ENCODE measurements at places on chromosomes 4 and X.

DNA sequence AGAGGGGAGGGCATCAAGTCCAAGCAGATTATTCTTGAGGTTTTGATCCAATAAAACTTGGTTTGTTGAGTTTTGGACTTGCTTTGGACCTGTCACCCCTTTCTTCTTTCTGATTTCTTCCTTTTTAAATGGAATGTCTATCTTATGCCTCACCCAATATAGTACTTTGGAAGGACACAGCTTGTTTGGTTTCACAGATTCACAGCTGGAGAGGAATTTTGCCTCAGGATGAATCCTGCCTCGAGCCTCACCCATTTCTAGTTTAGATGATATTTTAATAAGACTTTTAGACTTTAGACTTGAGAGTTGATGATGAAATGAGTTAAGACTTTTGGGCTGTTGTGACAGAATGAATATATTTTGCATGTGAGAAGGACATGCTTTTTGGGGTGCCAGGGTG, 136.9 kb upstream of the PDE5A start:
- DNase-seq = no peak

- no peak for DNase-seq
Observed at GRCh38 chr4:85610450-85610849, 135.5 kb downstream of the ARHGAP24 start.

- DNase-seq = no peak
Observed at GRCh38 chr4:48403779-48404178, 62.5 kb downstream of the SLAIN2 start.

DNA sequence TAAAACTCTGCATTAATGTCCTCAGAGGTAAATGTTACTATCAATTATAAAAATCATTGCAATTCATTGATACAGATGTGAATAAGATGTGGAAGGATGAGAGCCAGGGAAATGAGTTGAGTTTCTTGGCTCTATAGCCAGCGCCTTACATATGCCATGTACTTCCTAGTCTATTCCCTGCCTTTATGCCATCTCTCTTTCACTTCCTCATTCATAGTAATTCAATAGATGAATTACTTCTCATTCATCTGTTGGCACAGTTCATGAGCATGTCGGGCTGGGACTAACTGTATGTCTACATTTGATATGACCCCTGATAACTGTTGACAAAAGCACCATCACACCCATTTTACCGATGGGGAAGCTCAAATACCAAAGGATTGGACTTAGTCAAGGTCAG, 55.7 kb downstream of the LNX1 start:
- DNase-seq = no peak

GRCh38 chr4:120874792-120875774, 47.4 kb downstream of the PRDM5 start:
- DNase-seq = no peak

DNA sequence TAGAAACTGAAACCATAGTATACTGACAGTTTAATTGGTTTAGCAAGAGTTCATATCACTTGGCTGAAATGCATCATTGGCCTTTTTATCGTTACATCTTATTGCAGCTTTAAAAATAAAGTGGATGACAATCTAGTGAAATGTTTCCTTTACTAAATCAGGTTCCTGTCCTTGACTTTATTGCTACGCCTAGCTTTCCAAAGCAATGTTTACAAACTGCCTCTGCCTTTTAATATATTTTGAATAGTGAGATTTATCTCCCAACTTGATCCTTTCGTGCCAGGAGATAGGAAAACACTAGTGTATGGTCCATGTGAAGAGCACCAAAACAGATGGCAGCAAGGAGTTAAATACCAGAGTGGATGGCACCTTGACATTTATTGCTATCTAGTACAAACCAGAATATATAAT, 67.0 kb downstream of the GPC3 start:
- no peak for DNase-seq

GRCh38 chrX:132023896-132024386, 839 bp downstream of the STK26 start:
- peak; percentile 34 for DNase-seq

DNA sequence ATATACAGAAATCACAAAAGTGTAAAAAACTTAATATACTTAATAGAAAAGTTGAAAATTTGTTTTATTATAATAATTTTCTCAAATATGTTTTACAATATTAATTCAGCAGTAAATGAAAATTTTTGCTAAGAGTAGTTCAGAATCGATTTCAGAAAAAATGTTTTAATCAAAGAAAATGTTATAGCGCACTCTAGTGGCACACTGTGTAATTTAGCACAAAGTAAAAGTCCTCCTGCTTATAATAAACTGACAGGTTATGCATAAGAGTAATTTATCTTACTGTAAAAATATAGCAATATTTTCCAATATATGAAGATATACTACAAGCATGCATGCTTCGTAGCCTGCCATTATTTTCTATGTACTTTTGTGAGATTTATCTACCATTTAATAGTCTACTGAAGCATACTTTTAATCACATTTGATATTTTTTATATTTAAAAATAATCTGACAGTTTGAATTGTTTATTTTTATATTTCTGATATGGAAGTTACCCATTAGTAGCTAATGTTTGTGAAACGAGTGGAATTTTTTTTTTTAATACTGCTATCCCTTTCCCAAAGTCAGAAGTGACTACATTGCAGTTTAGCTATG, 217.9 kb upstream of the KLHL4 start:
- no peak for DNase-seq

DNA sequence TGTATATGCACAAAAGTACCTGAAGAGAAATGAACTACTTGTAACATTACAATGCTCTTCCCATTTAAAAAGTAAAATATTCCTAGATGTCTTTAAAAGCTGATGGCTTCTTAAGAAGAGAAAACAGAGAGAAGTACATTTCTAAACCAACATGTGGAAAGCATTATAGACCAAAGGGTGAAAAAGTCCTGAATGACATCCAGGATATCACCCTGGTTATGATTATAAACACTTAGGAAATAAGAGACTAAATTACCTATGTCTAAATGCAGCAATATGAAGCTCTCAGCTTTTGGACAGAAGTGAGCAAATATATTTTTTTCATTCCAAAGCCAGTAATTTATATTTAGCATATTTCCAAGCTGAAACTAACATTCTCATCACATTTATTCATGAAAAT, 21.7 kb upstream of the EGFL6 start:
- DNase-seq = no peak

- DNase-seq = no peak
Observed at GRCh38 chrX:47649271-47649670, 1.1 kb downstream of the ELK1 start.

- DNase-seq = no peak
Observed at GRCh38 chr4:80307774-80308465, 27.6 kb upstream of the CFAP299 start.

DNA sequence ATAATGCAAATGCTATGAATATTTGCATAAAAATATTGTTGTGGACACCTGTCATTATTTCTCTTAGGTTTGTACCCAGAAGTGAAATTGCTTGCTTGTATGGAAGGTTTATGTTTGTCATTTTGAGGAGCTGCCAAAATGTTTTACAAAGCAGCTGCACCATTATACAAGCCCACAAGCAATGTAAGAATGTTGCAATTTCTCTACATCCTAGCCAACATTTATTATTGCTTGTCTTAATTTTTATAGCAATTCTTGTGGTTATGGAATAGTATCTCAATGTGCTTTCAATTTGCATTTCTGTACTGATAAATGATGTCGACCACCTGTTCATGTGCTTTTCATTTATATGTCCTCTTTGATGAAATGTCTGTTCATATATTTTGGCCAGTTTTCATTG, 18.7 kb upstream of the RBMX start:
- no peak for DNase-seq

GRCh38 chrX:145393702-145394235, 146.5 kb downstream of the SPANXN1 start:
- DNase-seq = no peak

DNA sequence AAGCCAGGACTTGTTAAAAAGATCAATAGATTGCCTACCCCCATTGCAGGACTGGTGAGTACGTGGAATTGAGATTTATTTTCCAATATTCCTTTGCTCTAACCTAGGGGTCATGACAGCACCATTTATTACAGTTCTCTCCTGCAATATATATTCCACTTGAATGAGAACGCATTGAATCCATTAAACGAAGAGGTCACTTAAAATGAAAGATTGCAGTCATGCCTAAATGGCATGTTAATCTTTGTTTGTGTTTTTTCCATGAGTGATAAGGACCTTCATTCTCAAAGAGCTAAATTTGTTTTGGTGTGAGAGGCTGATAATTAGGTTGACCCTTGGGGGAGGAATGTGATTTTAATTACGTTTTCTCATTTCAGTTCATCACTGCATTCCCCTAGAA, 13.5 kb upstream of the LIMCH1 start:
- DNase-seq = no peak

DNA sequence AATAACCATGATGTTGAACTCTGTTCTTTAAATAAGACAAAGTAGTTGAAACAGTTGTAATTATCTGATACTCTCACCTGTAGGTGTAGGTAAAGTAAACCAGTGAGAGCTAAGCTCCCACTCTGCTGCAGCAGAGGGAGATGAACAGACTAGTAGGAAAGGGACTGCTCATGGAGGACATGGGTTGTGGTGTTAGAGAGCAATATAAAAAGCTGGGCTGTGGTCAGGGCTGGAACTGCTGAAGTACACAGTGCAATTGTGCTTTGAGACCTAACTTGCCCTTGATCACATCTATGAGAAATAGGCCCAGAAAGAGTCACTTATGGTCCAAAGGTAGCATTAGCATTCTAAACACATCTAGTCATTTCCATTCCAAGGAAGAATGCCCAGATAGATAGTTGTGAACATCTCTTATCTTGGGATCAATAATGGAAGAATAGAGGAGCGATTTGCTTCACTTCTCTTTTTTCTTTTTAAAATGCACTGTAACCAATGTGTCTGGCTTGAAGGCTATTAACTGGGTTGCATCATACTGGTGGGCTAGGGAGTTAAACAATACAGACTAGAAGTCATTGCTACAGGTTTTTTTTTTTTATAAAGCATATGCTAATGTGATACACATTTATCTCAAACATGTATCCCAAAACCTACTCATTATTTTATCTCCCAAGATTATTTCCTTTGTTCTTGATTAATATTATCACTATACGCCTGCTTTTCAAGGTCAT, 251.3 kb upstream of the CENPE start:
- DNase-seq = no peak

GRCh38 chr4:53943345-53944085, 120.9 kb downstream of the CHIC2 start:
- DNase-seq = no peak

DNA sequence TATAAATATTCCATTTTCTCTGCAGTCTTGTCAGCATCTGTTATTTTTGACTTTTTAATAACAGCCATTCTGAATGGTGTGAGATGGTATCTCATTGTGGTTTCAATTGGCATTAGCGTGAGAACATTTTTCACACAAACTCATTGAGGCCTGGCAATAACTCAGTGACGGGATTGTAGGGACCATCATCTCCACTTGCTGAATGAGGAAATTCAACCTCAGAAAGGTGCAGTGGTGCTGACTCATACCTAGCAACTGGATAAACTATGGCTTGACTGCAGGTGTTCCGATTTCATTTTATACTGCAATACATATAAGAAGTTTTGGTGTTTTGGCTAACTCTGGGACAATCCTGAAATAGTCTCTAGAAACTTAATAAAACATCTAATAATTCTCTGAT, 88.3 kb upstream of the DDIT4L start:
- no peak for DNase-seq

GRCh38 chrX:87006561-87006960, 511.0 kb upstream of the KLHL4 start:
- no peak for DNase-seq

- DNase-seq = no peak
Observed at GRCh38 chr4:106569146-106570031, 200.8 kb upstream of the GIMD1 start.

DNA sequence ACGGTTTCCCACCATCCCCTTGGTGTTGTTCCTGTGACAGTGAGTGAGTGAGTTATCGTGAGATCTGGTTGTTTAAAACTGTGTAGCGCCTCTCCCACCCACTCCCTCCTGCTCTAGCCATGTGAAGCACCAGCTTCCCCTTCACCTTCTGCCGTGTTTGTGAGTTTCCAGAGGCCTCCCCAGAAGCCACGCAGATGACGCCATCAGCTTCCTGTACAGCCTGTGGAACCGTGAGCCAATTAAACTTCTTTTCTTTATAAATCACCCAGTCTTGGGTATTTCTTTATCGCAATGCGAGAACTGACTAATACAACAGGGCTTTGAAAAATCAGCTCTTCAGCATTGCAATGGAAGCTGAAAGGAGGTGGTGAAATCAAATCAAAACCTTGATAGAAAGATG, 50.0 kb downstream of the FGFBP1 start:
- DNase-seq = no peak

GRCh38 chrX:54223581-54223980, 40.5 kb upstream of the FAM120C start:
- DNase-seq = no peak

DNA sequence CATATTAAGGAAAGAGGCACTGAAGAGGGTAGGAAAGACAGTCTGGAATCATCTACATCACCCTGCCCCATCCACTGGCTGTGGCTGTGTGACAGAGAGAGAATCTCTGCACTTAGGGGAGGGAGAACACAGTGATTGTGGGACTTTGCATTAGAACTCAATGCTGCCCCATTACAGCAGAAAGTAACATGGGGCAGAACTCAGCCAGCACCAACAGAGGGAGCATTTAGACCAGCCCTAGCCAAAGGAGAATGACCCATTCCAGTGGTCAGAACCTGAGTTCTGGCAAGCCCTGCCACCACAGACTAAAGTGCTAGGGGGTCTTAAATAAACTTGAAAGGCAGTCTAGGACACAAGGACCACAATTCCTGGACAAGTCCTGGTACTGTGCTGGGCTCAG, 37.9 kb downstream of the ZNF330 start:
- no peak for DNase-seq

GRCh38 chr4:158766434-158767044, 2.3 kb upstream of the FNIP2 start:
- DNase-seq = no peak

- no peak for DNase-seq
Observed at GRCh38 chr4:77500801-77501200, 104.8 kb upstream of the CXCL13 start.
